ENCODE measurements at places on chromosomes 11 and 22. TPM values are rescaled to one million over a fixed set of nuclear protein-coding genes. Genes with fewer than 3 reads are reported as not detected.

DNA sequence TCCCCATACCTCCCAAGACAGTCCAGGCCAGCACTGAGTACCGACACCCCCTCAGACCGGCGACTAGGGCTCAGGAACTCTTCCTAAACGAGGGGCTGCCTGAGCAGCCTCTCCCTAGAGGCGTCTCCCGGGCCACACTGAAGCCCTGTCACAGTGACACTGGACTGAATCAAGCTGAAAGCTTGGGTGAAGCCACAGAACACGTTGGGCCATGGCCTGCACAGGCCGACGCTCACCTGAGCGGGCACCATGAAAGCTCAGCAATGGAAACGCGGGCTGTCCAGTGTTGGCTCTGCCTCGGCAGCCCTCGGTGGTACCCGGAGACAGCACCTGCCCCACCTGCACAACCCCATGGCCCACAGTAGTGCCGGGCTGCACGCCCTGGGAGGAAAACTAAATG, 42.7 kb upstream of the MOB2 start:
- H3K36me3 ChIP-seq, result no peaks in the 10 kb centered on the region
- DNase-seq, result no peak
- H3K27me3 ChIP-seq, result no peaks in the 10 kb centered on the region
- H3K4me1 ChIP-seq, result peaks cover 77% of the 10 kb centered on the region
- H3K27ac ChIP-seq, result no peak overlapping the region

WNT11 gene
- total RNA-seq, result 6.2 TPM

GRCh38 chr11:72233773-72234513, 9.4 kb downstream of the INPPL1 start:
- no peak for DNase-seq
- H3K27ac ChIP-seq, result no peak overlapping the region
- no peaks in the 10 kb centered on the region for H3K27me3 ChIP-seq
- H3K36me3 ChIP-seq, result peaks cover 94% of the 10 kb centered on the region
- peaks cover 14% of the 10 kb centered on the region for H3K4me1 ChIP-seq
- H3K4me3 ChIP-seq, result no peak overlapping the region

TIGD3 gene
- 0.91 TPM for total RNA-seq

DNA sequence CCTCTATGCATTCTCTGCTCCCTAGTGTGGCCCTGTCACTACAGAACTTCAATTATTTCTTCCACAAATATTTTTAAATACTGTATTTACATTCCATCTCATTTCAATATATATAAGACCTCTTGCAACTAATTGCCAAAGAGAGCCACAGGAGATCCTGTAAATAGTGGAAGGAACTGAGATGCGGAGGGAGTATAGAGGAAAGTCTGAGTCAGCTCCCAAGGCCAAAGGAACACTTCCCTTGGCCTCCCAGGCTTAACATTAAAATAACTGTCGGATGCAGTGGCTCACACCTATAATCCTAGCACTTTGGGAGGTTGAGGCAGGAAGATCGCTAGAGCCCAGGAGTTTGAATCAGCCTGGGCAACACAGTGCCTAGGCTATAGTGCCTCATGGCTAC, 31.2 kb downstream of the RBFOX2 start:
- no peak overlapping the region for H3K4me3 ChIP-seq
- H3K36me3 ChIP-seq, result no peaks in the 10 kb centered on the region
- H3K4me1 ChIP-seq, result peaks cover 4% of the 10 kb centered on the region

DNA sequence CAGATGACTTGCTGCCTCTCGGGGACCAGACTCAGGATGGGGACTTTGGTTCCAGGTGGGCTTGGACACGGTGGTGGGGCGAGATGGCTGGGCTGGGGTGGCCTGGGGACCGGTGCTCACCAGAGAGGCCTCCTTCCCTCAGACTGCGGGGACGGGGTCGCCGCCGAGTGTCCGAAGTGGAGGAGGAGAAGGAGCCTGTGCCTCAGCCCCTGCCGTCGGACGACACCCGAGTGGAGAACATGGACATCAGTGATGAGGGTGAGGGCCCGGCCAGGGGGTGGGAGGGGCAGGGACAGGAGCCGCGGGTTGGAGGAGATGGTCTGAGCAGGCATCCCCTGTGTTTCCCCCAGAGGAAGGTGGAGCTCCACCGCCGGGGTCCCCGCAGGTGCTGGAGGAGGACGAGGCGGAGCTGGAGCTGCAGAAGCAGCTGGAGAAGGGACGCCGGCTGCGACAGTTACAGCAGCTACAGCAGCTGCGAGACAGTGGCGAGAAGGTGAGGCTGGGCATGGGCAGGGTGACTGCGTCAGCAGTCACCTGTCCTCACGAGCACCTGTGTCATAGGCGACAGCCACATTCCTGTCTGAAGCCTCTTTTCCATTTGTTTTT, 5.9 kb downstream of the SART1 start:
- H3K4me1 ChIP-seq, result peaks cover 3% of the 10 kb centered on the region
- H3K4me3 ChIP-seq, result no peak overlapping the region
- no peaks in the 10 kb centered on the region for H3K27me3 ChIP-seq
- H3K27ac ChIP-seq, result no peak overlapping the region
- H3K36me3 ChIP-seq, result peaks cover 81% of the 10 kb centered on the region

DNA sequence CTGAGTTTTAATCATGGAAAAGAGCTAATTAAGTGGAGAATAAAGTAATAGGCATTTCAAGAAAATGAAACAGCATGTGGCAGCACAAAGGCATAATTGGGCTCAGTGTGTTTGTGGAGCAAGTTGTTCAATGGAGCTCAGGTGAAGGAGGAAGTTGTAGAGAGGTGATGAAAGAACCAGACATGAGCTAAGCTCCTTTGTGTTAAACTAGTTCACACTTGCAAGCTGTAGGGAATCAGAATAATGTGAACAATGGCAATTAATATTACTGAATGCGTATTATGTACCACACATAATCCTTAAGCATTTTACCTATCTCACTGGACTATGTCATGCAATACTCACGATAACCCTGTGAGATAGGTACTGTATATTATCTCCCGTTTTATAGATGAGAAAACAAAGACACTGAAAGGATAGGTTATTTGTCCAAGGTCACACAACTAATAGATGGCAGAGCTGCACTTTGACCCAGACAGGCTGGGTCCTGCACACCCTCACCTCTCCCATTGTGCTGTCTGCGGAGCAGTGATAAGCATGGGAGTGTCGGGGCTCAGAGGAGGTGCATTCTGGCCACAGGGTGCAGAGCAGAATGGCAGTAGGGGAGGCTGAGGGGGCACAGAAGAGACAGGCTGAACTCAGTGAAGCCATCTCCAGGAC, 8.9 kb downstream of the OLFML1 start:
- no peak for DNase-seq
- H3K4me1 ChIP-seq, result no peaks in the 10 kb centered on the region
- peaks cover 50% of the 10 kb centered on the region for H3K36me3 ChIP-seq
- no peak overlapping the region for H3K4me3 ChIP-seq
- H3K27ac ChIP-seq, result no peak overlapping the region

DNA sequence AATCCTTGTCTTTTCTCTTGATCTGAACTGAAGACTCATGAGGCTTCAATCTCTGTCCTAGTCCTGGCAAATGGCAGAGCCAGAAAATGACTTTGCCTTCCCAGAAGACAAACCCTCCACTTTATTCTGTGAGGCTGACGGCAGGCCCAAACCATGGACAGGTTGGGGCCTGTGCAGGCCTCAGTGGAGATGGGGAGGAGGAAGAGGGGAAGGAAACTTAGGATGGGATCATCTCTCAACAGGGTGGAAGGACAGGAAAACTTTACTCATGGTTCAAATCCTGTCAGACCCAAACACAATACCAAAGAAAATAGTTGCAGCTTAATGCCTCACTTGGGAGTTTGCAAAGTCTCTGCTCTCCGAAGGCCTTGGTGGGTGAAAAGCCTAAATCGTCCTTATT, 9.8 kb downstream of the RPL27A start:
- no peak overlapping the region for H3K4me3 ChIP-seq
- H3K4me1 ChIP-seq, result peaks cover 14% of the 10 kb centered on the region
- H3K27me3 ChIP-seq, result no peaks in the 10 kb centered on the region
- no peak for DNase-seq
- no peak overlapping the region for H3K27ac ChIP-seq

BIRC2 gene
- 39.9 TPM for total RNA-seq

DNA sequence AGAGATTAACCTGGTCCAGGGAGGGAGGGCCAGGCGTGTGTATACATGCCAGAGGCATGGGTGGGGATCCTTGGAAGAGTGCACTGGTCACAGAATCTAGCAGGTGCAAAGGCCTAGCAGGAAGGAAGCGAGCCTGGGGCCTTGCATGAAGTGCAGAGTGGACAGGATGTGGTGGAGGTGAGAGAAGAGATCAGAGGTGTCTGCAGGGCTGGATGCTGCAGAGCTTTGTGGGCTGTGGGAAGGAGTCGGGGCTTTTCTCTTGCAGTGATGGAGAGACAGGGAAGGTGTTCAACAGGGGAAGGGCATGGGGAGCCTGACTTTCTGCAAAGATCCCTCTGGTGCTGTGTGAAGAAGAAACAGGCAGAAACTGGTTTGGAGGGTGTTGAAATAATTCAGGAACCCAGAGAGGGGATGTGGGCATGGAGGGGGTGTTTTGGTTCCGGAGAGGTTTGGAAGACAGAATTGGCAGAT, 2.5 kb upstream of the TPST2 start:
- peaks cover 8% of the 10 kb centered on the region for H3K4me1 ChIP-seq
- H3K27me3 ChIP-seq, result no peaks in the 10 kb centered on the region
- no peak overlapping the region for H3K4me3 ChIP-seq
- no peaks in the 10 kb centered on the region for H3K36me3 ChIP-seq
- no peak for DNase-seq
- no peak overlapping the region for H3K27ac ChIP-seq

GAS2 gene
- total RNA-seq, result 10.6 TPM

SCARF2 gene
- 6.4 TPM for total RNA-seq

PRCP gene
- 58.9 TPM for total RNA-seq

GRCh38 chr11:62708793-62709192, 1.3 kb downstream of the GNG3 start:
- peaks cover 43% of the 10 kb centered on the region for H3K4me1 ChIP-seq
- H3K36me3 ChIP-seq, result peaks cover 35% of the 10 kb centered on the region
- H3K27me3 ChIP-seq, result no peaks in the 10 kb centered on the region
- peak; percentile 30 for DNase-seq

- H3K27ac ChIP-seq, result no peak overlapping the region
- H3K4me1 ChIP-seq, result no peaks in the 10 kb centered on the region
- no peaks in the 10 kb centered on the region for H3K36me3 ChIP-seq
- H3K27me3 ChIP-seq, result no peaks in the 10 kb centered on the region
- H3K4me3 ChIP-seq, result no peak overlapping the region
Measured at GRCh38 chr11:95442531-95443050, 211.6 kb upstream of the SESN3 start.

- no peak for DNase-seq
- H3K4me3 ChIP-seq, result no peak overlapping the region
- H3K4me1 ChIP-seq, result peaks cover 25% of the 10 kb centered on the region
Measured at GRCh38 chr11:110095554-110095953, 2.4 kb downstream of the ZC3H12C start.

DNA sequence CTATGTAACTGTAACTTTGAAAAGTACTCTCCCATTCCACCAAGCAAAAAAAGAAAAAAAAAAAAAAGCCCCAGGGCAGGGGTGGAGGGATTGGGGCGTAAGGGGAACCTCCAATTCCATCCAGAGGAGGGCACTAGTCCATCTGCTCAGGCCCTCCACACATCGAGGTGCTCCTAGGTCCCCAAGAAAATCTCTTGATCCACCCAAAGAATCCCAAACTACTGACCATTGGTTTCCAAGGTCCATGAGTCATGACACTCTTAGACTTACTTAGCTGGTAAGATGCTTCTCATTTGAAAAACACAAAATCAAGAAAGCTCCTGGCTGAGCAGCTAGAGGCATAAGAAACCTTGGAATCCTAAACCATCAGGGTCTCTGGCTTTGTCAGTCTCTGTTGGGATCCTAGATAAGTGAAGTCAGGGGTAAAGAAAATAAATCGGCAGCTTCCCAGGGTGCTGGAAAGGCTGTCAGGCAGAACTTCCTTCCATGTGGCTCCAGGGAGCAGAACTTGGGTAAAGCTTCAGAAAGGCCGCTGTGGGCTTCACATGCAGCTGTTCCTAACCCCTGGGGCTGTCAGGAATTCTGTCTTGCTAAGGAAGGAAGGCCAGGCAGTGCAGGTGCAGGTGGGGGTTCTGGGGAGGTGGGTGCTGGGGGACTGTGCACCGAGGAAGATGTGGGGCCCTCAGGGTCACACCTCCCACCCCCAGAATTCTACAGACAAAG, 49.4 kb upstream of the ADA2 start:
- peaks cover 19% of the 10 kb centered on the region for H3K4me1 ChIP-seq
- no peaks in the 10 kb centered on the region for H3K27me3 ChIP-seq
- no peak for DNase-seq
- no peaks in the 10 kb centered on the region for H3K36me3 ChIP-seq
- no peak overlapping the region for H3K27ac ChIP-seq

DNA sequence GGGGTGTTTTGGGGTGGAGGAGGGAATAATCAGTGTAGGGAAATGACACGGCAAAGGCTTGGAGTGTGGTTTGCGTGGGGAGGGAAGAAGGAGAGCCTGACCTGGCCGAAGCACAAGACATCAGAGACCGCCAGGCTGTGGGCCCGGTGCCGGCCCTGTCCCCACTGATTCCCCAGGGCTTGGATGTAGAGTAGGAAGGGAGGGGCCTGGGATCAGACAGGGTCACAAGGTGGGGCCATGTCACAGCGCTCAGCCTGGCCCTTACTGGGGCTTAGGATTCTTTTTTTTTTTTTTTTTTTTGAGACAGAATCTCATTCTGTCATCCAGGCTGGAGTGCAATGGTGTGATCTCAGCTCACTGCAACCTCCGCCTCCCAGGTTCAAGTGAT, 9.8 kb downstream of the PICK1 start:
- no peak for DNase-seq
- no peak overlapping the region for H3K27ac ChIP-seq
- no peak overlapping the region for H3K4me3 ChIP-seq
- H3K27me3 ChIP-seq, result no peaks in the 10 kb centered on the region
- H3K36me3 ChIP-seq, result peaks cover 49% of the 10 kb centered on the region
- peaks cover 41% of the 10 kb centered on the region for H3K4me1 ChIP-seq

GRCh38 chr22:26701323-26701722, 43.9 kb downstream of the MIAT start:
- H3K27me3 ChIP-seq, result no peaks in the 10 kb centered on the region
- no peaks in the 10 kb centered on the region for H3K4me1 ChIP-seq
- no peak overlapping the region for H3K4me3 ChIP-seq
- no peak overlapping the region for H3K27ac ChIP-seq
- DNase-seq, result no peak

GRCh38 chr11:11708256-11708655, 86.5 kb upstream of the GALNT18 start:
- DNase-seq, result no peak
- H3K36me3 ChIP-seq, result no peaks in the 10 kb centered on the region
- H3K27me3 ChIP-seq, result no peaks in the 10 kb centered on the region
- H3K4me3 ChIP-seq, result no peak overlapping the region
- no peak overlapping the region for H3K27ac ChIP-seq

LYVE1 gene
- 8.1 TPM for total RNA-seq

- H3K27me3 ChIP-seq, result peaks cover 74% of the 10 kb centered on the region
- peaks cover 21% of the 10 kb centered on the region for H3K4me1 ChIP-seq
- H3K27ac ChIP-seq, result peak overlapping the region; percentile 20
- DNase-seq, result no peak
- no peaks in the 10 kb centered on the region for H3K36me3 ChIP-seq
- peak overlapping the region; percentile 56 for H3K4me3 ChIP-seq
Measured at GRCh38 chr11:8263109-8263768, 439 bp downstream of the LMO1 start.

PRAME gene
- not detected for total RNA-seq

Measured in heart left ventricle (tissue), 16 donors.